ENCODE measurements at places on chromosomes 16 and 17.

- no peak for DNase-seq
These were observed 5.1 kb downstream of the PRSS8 start for GRCh38 chr16:31130336-31130891.

DNA sequence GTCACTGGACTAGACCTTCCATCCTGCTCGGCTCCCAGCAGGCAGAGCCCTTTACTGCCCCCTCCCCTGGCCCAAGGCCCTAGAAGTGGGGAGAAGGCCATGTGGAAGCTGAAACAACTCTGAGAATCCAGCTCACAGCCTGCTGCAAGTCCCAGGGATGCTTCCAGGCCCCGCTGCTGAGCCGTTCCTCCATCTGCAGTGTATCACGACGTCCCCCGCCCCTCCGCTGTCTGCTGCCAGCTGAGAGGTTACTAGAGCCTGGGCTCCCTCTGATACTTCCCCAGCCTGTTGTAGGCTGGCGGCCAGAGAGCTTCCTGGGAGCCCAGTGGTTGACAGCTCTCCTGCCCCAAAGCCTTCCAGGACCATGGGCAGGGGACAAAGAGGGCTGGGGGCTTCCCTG lies 118.2 kb downstream of the MGAT5B start:
- no peak for DNase-seq

GRCh38 chr17:31289790-31290189 lies 7.2 kb downstream of the OMG start:
- DNase-seq = no peak

DNA sequence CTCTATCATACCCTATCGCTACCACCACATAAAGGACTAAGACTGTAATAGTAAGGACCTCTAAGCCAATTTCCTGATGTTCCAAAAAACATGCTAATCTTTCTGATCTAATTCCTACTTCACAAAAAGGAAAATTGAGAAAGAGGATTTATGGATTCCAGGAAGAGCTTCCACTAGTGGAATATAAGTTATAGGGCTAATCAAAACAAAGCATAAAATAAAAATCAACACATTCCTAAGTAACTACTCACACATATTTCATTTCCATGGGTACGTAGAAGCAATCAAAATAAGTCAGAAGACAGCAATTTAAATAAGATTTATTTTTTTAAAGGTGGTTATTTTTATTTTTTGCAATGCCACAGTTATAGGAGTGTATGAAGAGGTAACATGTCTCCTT lies 12.4 kb downstream of the CCDC43 start:
- DNase-seq = no peak

GRCh38 chr17:59712862-59713261 lies 5.4 kb downstream of the VMP1 start:
- DNase-seq = no peak

- DNase-seq = no peak
These were observed 35.4 kb upstream of the ERN1 start for GRCh38 chr17:64165347-64165746.

GRCh38 chr17:199806-200545 lies 18.5 kb upstream of the DOC2B start:
- no peak for DNase-seq

DNA sequence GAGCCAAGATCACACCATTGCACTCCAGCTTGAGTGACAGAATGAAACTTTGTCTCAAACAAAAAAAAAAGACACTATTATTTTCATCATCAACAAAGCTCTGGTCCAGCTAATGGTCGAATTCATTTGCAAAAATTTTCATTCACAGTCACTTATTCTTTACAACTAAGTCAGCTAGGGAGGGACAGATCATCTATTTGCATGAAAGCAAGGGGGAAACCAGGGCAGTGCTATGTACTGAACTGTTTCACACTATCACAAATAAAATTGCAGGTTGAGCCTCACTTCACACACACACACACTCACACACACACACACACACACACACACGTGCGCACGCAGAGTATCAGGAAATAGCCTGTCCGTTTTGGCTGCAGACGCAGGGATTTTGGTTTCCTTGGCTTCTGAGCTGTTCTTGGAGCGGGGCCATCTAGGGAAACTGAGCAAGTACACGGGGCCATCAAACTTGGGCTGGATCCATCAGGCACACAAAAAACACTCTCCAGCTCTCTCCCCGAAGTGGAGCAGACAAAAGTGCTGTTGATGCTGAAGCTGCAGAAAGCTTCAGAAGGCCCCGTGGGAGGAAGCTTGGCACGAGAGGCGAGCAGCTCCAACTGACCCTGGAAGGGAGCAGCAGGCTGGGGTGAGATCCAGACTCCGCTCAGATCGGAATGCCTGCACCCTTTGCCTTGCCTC lies 44.3 kb upstream of the HELZ start:
- no peak for DNase-seq

DNA sequence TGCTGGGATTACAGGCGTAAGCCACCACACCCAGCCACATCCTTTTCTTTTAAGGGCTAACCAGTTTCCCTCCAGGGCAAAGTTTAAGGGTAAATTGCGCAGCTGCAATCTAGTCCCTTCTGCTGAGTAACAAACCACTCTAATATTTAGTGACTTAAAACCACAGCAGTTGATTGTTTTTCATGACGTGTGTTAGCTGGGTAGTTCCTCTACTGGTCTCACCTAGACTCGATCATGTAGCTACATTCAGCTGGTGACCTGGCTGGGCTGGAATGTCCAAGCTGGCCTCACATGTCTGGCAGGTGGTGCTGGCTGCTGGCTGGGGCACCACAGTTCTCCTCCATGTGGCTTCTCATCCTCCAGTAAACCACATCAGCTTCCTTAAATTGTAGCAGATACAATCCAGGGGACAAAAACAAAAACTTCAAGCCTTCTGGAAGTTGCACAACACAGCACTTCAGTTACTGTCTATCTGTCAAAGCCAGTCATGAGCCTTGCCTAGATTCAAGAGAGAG lies 75.5 kb downstream of the GPRC5B start:
- no peak for DNase-seq

DNA sequence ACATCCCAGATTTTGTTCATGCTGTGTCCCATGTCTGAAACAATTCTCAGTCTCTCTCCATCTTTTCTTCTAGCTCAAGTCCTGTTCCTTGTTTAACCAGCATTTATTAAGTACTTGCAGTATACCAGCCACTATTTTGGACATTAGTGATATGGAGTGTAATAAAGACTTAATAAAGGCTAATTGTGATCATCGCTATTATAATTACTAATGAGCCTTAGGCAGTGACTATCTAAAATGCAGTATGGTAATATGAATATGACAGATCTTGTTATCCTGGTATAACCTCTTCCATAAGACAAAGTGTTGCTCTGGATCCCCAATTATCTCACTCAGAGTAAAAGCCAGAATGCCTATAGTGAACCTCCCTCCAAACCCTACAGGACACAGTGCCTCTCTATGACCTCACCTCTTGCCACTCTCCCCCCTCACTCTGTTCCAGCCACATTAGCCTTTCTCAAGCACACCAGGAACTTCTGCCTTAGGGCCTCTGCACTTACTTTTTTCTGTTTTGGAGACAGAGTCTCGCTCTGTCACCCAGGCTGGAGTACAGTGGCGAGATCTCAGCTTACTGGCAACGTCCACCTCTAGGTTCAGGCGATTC lies 1.8 kb upstream of the FLOT2 start:
- no peak for DNase-seq

DNA sequence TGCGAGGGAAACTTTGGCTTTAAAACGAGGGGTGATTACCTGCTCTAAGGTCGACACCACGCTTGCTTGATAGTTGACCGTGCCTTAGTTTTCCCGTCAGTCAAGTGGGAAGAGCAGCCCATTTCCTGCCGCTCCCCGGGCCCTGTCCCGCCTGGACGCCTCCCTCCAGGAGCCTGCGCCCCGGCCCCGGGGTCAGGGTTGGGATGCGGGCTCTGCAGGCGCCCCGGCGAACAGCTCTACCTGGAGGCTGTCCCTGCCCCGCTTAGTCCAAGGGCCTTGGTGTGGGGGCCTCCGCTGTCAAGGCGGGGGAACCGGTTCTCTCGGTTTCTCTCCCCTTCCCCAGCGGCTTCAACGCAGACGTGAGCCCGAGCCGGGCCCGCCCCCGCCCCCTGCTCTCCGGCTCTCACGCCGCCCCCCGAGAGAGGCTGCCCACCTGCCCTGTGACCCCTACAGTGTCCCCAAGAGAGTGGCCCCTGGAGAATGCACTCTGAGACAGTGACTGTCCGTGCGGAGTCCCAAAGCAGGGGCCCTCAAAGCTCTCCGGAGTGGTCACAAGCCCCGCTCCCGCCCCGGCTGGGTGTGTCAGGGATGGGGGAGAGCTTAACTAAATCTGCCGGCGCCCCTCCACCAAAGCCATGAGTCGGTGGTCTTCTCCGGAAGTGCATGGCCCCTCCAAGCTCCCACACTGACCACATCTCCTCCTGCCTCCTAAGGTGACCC lies 117.4 kb upstream of the SMURF2 start:
- no peak for DNase-seq

DNA sequence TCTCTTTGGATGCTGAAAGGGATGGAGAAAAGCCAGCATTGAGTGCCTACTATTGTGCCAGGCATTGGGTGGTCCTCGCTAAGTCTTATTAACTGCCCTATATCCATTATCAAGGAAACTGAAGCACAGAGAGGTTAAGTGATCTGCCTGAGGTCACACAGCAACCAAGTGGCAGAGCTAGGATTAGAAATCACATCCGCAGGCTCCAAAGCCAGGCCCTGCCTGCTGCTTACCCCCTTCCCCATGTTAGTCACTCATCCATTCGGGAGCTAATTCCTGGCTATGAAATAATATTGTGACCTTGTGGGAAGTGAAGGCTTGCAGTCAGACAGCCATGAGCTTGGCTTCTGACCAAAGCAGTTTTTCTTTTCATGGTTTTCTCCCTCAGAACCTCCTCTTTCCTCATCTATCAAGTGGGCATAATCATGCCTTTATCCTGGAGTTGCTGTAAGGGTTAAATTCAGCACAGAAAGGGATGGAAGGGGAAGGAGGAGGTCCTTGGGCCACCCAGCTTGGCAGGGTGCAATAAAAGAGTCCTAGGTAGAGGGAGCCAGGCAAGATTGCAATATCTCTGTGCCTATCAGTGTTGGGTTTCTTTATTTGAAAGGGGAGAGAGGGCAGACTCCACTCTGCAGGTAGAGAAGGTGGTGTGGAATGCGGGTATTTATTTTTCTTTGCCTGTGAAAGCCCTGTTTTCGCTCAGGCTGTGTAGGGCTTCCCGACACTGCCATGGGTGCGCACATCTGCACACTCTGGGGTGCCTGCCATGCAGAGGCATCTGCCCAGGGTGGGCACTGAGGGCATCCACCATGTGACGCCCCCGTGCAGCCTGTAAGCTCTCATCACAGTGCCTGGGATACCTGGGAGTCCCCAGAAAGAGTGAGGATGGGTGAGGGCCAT lies 11.3 kb downstream of the RAI1 start:
- DNase-seq = no peak

GRCh38 chr17:22303096-22303495 lies 610.8 kb downstream of the KCNJ18 start:
- DNase-seq = no peak

GRCh38 chr17:16293931-16294330 lies 59.3 kb downstream of the CENPV start:
- DNase-seq = no peak

DNA sequence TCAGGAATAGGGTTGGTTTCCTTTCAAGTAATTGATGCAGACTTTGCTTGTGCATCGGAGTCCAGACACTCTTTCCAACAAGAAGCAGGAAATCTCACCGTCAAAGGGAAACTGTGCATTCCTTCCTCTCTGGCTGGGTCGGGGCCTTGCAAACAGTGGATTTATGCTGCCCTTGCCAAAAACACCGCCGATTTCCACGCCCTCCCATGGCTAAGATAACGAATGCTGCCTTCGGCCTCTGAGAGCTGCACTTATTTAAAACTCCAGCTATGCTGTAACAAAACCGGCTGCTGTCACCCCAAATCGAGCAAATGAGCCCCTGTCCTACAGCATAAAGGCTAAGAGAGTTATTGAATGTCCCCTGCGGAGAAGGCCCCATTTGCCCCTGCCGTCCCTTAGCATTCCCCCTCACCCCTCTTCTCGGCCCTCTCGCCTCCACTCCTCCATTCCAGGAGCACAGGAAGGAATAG lies 275.5 kb upstream of the IRX5 start:
- peak; percentile 21 for DNase-seq

DNA sequence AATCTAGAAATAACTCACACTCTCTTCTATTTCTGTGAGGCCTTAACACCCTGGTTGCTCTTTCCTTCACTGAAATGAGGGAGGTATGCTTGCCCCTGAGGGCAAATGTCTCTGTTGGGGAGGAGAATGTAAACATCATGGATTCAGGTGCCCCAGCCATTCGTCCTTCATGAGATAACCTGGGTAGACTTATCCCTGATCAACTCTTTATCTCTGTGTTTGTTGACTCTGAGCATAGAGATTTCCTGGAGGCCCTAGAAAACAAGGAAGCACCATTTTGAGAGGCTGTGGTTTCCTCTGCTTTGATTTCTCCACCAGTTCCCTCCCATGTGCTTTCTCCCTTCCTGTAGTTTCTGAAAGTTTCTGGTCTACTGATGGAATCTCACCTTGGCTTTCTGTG lies 77.3 kb downstream of the PHKB start:
- no peak for DNase-seq
